ENCODE measurements at places on chromosomes 4 and X.

GRCh38 chrX:153547195-153547594 is 29.8 kb downstream of the ATP2B3 start:
- DNase-seq: no peak

- DNase-seq: no peak
These were observed 45.6 kb downstream of the GABRA3 start for GRCh38 chrX:152405561-152405960.

DNA sequence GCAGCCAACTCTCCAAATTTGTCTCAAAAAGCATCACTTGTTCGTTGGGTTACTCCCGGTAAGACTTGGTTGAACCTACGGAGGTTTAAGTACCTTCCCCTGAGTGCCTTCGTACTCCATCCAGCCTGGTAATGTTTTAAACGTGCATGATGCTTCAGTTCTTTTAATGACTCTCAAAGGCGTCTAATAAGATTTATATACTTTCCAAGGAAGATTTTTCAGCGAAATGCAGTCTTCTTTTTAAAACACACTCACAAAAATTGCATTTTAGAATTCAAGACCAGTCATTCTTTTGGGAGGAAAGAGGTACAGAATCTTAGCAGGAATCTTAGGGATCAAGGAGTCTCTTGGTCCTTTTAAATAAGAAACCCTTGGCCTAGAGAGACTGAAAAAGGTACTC is 430 bp upstream of the TRPC3 start:
- DNase-seq: no peak

DNA sequence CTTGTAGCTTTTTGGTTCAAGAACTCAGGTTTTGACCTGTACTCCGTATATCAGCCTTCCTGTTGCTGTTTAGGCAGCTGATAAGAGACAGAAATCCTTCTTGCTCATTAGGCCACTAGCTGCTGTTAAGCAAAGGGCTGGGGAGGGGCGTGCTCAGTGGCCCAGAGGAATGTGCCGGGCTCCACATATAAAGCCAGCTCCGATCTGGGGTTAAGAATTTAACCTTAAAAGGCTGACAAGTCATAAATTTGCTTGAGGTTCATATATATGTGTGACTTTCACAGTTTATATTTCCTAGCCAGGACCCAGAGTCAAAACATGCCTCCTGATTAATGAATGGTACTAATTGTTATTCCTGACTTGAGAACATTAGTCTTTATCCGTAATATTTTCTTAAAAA is 15.3 kb downstream of the GPC3 start:
- DNase-seq: no peak

- DNase-seq: no peak
These were observed 81.6 kb upstream of the MID1 start for GRCh38 chrX:10702031-10702430.

All from NCI-H146 (cell line).